Left colon (tissue), 2 donors: ENCODE measurements at places on chromosomes 16 and 17. TPM values are rescaled to one million over a fixed set of nuclear protein-coding genes. Genes with fewer than 3 reads are reported as not detected.

The SLC7A5 gene
- 11.2 TPM for total RNA-seq

The KRT25 gene
- not detected for total RNA-seq

The KCNG4 gene
- total RNA-seq = not detected

The SLC25A19 gene
- 10.7 TPM for total RNA-seq

The KIF18B gene
- total RNA-seq = 8.8 TPM

The FTSJ3 gene
- total RNA-seq = 28.4 TPM

The GGA2 gene
- total RNA-seq = 42.6 TPM
